Stimulated activated CD8-positive, alpha-beta memory T cell treated with anti-CD3 and anti-CD28 coated beads, Interleukin-7, amount 100 ng/mL, for 24 hours (primary cell): ENCODE measurements at places on chromosomes 2 and 18.

DNA sequence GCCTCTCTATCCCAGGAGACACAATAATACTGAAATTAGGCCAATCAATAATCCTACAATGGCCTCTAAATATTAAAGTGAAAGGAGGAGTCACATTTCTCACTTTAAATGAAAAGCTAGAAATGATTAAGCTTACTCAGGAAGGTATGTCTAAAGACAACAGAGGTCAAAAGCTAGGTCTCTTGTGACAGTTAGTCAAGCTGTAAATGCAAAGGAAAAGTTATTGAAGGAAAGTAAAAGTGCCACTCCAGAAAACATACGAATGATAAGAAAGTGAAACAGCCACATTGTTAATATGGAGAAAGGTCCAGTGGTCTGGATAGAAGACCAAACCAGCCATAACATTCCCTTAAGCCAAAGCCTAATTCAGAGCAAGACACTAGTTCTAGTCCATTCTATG lies 9.5 kb downstream of the SESTD1 start:
- DNase-seq, result no peak

DNA sequence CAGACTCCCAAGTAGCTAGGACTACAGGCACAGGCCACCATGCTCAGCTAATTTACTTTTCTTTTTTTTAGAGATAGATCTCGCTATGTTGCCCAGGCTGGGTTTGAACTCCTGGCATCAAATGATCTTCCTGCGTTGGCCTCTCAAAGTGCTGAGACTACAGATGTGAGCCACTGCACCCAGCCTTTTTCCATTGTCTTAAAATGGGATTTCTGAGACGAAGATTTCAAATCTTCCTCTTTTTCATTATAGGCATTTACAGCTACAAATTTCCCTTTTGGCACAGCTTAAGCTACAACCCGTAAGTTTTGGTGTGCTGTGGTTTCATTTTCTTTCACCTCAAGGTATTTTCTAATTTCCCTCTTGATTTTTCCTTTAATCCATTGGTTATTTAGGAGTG lies 8.6 kb downstream of the GNLY start:
- DNase-seq, result no peak

GRCh38 chr2:234849678-234850077 lies 102.1 kb upstream of the SH3BP4 start:
- no peak for DNase-seq

DNA sequence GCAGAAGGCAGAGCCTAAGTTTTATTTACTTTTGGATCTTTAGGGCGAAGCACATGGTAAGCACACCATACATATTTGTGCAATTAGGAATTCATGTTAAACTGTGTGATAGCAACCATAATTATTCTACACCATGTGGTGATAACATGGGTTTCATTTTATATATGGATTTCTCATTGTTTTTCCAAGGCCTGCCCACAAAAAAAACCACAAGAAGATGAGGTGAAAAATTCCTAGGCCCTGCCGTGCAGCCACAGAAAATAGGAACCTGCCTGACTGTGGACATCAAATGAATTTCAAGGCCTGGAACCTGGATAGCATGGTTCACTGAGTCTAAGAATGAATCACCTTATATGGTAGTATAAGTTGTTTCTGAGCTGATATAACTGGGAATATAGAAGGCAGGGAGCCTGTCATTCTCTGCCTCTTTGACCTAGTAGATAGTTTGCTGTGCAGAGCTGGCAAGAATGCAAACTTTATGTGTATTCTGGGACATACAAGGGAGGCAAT lies 22.4 kb upstream of the SSB start:
- no peak for DNase-seq

- DNase-seq, result no peak
Observed at GRCh38 chr2:70827388-70827787, 7.0 kb upstream of the CLEC4F start.

DNA sequence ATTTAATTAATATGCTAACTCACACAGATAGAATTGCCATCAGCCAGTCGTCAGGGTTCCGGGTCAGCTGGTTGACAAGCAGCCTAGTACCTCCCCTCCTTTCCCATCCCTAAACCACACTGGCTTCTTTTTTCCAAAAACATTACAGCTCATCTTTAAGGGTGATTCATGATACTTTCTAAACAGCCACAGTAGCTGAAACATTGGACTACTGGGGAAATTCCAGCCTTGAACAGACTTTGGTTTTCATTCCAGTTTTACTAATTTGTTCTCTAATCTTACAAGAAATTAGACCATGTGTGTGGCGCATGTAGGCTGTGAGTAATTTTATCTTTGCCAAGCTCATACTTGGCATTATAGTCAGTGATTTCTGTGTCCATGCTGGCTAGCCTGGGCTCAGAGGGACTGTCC lies 110.8 kb downstream of the FMNL2 start:
- no peak for DNase-seq

DNA sequence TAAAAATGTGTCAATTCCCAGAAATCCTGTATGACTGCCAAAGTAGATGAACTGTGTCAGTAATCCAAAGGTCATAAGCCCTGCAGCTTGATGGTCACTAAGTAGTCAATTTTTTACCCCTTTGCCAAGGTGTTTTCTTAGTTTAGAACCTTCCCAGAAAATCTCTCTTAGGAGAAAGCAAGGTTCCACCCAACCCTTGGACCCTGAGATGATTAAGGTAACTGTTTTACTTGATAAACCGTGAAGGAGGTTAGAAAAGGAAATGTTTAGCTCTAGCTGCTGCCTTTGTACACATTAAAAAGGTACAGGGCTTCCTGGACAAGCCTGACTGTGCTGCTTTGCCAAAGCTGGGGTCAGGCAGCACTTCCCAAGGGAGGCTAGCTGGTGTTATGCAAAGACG lies 24.4 kb upstream of the LRP2 start:
- no peak for DNase-seq

GRCh38 chr2:128369602-128370467 lies 51.2 kb upstream of the HS6ST1 start:
- DNase-seq, result no peak

DNA sequence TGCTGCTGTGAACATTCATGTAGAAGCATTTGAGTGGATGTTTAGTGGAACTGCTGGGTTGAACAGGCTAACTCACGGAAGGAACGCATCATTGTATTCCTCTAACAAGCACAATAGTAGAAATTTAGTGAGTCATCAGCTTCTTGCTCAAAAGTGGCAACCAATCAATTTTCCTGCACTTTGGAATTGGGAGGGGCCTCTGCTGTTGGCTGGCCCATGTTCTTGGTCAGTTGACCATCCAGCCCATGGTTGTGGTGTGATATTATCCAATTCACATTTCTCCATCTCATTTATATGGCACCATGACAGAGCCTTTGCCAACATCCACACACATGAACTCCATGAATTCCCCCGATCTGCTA lies 95.0 kb downstream of the TNFRSF11A start:
- DNase-seq, result no peak

DNA sequence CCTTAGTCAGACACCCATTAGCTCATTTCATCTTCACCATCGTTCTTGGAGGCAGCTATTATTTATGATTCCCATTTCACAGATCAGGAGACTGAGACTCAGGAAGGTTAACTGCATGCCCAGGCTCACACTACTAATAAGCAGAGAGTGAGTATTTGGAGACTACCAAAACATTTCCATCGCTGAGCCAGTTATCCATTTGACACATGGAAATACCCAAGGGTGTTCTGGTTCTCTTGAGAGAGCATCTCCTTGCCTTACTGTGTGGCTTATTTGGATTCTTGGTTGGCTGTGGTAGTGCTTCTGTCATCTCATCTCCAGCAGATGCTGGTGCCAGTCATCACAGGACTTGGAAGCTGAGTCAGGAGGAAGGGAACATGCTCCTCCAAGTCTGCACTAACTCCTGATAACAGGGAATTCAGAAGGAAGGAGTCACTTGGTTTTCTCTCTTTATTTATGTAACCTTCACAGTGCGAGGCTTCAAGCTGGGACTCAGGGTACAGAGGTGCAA lies 55.2 kb downstream of the RASGRP3 start:
- no peak for DNase-seq

DNA sequence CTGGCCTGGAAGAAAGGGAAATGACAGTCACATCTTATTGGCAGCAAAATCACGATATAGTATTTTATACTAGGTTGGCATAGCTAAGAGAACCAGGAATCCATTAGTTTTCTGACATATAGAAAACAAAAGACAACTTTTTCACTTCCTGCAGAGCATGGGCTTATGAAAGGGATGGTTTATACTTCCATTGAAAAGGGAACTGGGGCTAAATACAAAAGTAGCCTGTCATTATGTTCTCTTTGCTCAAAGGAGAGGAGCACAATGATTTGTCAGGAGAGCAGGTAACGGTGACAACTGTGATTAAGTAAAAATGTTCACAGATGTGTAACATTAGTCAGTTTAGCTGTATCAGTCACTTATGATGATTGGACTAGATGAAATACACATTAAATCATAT lies 46.4 kb downstream of the SLC25A12 start:
- no peak for DNase-seq

GRCh38 chr2:147460155-147460554 lies 384.7 kb upstream of the ACVR2A start:
- DNase-seq, result no peak

DNA sequence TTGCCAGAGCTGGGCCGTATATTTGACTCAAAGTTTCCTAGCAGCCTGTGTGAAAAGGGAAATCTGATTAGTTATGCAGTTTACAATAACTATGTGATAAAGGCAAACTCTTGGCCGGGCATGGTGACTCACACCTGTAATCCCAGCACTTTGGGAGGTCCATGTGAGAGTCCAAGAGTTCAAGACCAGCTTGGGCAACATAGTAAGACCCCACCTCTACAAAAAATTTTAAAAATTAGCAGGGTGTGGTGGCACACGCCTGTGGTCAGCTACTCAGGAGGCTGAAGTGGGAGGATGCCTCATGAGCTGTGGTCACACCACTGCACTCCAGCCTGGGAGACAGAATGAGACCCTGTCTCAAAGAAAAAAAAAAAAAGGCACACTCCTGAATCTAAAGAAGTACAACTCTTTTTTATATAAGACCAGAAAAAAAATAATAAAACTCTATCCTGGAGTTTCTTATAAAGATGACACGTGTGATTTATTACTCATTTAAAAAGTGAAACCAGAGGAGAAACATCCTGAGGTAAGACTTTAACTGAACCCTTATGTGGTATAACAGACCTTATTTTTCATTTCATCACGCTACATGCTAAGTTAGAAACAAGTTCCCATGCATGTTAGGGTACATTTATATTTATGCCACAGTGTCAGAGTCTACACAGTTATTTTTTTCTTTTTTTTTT lies 32.6 kb upstream of the KCMF1 start:
- no peak for DNase-seq

- DNase-seq, result no peak
Observed at GRCh38 chr2:234708717-234709116, 211.8 kb upstream of the ARL4C start.

DNA sequence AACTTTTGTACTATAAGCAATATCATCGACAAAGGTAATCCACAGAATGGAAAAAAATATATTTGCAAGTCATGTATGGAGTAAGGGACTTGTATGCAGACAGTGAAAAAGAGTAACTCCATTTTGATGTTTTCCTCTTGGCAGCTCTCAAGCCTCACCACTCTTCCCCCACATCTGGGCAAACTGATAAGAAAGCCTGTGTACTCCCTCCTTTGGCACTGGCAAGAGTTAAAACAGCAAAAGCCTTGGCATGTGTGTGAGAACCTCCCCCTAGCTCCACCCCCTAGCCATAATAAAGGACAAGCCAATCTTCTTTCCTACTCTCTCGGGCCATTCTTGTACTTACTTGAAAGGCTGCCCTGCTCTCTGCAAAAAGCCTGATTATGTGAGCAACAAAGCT lies 335.2 kb downstream of the LRATD1 start:
- no peak for DNase-seq

DNA sequence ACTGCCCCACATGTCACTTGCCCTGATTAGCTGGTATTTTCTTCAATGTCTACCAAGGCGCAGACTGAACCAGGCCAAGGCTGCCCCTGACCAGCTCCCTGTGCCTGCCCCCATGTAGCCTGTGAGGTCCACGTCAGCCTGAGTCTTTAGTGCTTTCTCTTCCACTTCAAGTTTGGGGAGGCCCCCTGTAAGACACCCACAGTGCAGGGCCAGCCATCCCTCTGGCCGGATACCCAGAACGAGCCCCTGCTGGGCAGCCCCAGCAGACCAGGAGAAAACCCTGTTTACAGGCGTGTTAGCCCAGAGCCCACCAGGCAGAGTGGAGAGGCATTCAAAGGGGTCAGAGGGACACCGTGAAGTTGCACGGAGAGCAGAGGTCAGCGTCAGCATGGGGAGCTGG lies 92.4 kb downstream of the TFCP2L1 start:
- no peak for DNase-seq

DNA sequence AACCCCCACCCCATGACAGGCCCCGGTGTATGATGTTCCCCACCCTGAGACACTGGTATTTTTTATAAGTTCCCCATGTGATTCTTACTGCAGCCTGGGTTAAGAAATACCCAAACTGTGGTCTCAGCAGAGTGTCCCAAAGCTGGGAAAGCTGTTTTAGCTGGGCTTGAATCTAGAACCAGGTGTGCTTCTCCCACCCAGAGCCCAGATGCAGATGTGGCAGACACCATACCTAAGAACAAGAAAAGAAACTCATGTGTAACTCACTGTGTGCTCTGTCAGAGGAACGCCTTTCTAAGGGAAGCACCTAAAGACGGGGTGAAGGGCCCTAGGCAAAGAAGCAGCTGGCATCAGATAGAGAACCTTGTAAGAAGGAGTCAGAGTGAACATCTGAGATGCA lies 23.9 kb downstream of the DOK1 start:
- no peak for DNase-seq

DNA sequence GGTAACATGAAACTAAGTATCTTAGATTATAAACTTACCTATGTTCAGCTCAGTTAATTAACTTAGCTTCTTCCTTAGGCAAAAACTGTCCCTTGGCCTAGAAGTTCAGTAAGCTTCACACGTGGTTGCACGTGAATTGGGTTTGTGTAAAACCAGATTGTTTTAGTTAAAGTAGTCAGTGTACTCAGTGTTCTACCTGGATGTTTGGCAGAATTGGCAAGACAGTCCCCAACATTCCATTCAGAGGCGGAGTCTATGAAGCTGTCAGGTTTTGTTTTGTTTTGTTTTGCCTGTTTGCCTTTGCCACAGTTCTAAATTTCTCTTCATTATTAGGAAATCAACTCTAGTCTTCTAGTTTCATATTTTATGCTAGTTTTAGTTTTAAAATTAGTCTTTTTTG lies 105.3 kb upstream of the ZEB2 start:
- DNase-seq, result no peak

- no peak for DNase-seq
Observed at GRCh38 chr2:163637871-163638270, 97.9 kb downstream of the FIGN start.

DNA sequence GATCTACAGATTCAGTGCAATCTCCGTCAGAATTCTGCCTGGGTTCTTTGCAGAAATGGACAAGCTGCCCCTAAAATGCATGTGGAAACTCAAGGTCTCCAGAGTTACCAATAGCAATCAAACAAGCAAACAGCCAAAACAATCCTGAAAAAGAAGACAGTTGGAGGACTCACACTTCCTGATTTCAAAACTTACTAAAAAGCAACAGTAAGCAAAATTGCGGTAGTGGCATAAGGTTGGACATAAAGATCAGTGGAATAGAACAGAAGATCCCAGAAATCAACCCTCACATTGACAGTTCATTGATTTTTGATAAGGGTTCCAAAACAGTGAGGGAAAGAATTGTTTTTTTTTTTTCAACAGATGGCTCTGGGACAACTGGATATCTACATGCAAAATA lies 59.7 kb downstream of the NPPC start:
- DNase-seq, result no peak
